Kasumi-1 (cell line): ENCODE measurements at places on chromosomes 3 and 15.

DNA sequence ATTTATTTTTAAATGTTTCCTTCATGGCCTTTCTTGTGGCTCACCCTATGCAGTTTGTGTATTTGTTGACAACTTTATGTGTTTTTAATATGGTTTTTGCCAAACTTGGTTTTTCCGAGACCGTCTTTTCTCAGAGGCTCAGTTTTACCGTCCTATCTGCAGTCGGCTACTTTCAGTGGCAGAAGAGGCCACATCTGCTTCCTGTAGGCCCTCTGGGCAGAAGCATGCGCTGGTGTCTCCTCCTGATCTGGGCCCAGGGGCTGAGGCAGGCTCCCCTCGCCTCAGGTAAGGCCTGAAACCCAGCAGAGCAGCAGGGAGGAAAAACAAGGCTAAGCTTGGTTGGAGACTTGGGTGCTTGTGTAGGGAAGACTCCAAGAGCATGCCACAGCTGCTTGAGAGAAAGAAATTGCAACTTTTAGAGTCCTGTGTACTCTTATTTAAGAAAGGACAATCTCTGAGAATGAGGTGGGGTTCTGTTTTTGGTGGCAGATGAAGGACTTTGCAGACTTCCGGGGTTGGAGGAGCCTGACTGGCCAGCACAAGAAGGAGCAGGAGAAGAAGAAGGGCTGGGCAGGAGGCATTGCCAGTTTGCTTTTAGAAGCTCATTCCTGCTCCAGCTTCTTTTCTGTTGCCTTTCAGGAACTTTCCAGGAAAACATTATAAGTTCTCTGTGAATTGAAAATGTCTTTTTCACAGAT is at the start of gene TIGIT:
TIGIT (plus strand) TSS at position 191 of the 698 bp plus-strand sequence; CDS start at position 225, 34 bp downstream.
- DNase-seq = no peak

DNA sequence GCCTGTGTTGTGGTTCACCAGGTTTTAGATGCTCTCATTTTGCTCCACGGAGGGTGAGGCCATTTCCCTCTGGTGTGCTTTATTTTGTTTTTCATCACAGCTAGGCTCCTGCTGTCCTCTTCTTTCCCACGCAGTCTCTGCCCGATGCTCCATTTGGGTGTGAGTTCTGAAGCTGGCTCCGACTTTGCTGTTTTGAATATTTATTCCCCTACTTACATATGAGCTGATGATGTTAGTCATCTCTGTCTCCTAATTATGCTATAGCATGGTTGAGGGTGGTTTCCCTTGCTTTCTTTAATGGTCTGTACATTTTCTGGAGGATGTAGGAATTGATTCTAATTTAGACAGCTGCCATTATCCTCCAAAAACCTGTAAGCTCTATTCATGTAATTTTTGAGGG is 168.1 kb upstream of the MYRIP start:
- DNase-seq = no peak

GRCh38 chr3:169836942-169837275 is 24.2 kb upstream of the LRRC34 start:
- no peak for DNase-seq

DNA sequence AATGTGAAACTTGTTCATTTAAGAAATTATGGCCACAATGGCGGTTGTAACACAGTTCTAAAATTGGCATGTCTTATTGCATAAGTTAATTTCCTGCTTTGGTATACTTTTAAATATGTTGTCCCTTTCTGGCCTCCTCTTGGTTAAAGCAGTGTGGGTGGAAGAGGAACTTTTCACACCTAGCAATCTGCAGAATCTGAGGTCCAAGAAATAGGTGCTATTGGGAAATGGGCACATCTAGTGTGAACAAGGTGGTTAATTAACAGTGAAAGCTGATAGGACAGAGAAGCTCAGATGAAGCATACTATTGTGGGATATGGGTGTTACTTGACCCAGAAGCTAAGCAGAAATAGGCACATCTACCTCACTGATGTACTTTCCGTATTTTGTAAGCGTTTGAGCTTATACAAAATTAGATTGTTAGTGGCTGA is 10.6 kb downstream of the CMC1 start:
- DNase-seq = peak; percentile 23

GRCh38 chr3:102571720-102572384 is 137.0 kb downstream of the ZPLD1 start:
- DNase-seq = no peak

DNA sequence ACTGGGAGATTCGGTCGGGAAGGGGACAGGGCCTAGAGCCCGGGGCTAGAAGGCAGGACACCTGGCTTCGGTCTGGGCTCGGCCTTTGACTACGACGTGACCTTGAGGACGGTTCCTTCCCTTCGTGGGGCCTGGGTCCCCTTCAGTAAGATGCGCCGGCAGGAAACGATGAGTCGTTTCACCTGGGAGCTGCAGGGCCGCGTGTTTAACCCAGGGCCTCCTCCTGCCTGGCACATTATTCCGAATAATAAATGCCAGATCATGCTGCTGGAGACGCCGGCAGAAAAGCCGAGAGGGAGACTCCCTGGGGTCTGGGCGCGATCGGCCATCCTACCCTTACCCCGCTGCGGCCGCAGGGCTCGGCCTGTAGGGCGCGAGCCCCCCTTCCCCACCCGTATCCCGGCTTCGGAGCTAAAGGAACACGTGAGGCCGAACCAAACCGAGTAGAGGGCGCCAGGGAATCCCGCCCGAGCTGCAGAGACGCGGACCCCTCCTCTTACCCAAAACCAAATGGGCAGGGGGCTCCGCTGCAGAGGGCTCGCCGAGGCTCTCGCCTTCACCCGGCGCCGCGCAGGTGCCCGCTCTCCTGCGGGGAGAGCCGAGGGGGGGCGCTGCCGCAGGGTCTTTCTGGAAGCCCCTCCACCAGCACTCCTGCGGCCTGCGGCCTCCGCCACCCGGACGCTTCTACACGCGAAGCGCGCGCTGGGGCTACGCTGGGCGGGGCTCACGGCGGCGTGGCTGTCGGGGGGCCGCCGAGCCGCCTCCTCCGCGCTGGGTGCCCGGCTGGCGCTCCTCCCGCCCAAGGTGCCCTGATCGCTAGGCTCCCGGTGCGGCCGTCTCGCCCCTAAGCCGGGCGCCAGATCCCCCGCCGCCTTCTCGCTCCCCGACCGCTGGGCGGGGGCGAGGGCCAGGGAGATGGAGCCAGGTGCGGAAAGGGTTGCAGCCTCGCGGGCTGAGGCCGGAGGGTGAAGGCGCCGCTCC is at the start of gene BDH1:
BDH1 (minus strand) TSS at position 688 of the 981 bp plus-strand sequence. CDS start 9,525 bp downstream, outside the sequence.
- DNase-seq = peak; percentile 54

DNA sequence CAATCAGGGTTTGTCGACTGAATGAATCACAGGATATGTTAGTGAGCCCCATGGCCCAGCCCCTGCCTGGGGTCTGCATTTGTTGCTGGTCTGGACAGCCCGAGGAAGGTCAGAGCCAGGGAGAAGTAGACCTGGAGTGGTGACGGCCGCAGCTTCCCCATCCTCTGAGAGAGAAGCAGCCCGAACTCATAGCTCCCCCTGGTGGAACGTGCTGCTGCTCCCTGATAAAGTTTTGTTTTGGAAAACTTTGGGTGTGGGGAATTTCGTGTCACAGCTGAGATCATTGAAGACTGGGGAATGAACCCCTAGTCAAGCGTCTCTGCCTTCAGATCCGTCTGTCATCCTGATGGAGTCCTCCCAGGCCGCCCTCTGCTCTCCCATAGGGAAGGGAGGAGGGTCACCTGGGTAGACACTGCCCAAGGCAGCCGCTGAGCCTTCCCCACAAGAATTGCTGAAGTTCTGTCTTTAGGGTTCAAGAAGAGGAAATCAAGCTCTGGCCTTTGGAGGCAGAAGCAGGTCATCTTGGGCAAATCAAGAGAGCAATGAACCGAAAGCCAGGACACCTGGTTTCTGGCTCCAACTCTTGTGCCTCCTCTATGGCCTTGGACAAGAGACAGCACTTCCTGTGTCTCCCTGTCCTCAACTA is 60.5 kb downstream of the GLDN start:
- peak; percentile 45 for DNase-seq

- no peak for DNase-seq
Observed at GRCh38 chr15:98727115-98728040, 79.0 kb downstream of the IGF1R start.

DNA sequence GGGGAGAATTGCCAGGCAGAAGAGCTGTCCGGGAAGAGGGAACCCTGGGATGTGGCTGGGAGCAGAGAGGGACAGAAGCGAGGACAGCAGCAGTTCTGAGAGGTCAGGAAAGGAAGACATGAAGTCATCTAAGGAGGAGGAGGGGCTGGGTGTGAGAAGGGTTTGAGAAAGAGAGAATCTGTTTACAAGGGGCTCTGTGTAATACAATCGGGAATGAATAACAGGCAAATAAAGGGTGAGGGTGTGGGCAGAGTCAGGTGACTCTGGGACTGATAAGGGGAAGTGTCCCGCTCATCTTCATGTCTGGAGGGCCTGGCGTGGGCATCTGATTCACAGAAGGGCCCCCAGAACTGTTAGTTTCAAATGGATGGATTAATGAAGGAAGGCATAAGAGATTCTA is 191.3 kb downstream of the XXYLT1 start:
- DNase-seq = no peak

DNA sequence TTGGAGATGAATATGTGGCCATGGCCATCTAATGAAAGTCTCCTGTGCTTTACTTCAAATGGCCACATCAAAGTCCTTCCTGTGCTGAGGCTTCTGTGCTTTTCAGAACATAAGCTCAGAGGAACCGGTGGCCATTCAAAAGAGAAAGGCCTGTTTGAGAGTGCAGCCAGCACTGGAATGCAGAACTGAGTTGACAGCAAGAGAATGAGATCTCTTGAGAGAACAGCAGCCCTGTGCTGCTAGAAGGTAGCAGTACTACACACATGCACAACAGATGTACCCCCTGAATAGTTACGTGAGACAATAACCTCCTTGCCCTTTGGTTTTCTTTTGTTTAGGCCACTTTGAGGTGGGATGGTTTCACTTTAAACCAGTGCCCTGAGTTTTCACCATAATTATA is 292.5 kb downstream of the PTPRG start:
- no peak for DNase-seq

DNA sequence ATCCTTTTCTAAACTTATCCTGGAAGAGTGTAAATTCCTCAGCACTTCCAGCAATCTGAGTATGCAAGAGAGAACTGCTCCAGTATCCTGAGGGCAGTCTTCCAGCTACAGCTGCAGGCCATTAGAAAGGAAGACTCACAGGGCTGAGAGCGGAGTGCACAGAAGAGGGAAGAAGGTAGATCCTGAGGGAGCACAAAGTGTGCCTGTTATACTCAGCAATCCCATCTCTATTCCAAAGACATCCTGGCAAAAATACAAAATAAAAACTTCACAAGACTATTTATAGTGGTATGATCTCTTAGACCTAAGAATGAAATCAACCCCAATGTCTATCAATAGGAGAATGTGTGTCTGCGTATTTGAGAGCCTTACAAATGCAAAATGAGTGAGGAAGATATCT is 292.0 kb downstream of the ZIC1 start:
- DNase-seq = no peak

DNA sequence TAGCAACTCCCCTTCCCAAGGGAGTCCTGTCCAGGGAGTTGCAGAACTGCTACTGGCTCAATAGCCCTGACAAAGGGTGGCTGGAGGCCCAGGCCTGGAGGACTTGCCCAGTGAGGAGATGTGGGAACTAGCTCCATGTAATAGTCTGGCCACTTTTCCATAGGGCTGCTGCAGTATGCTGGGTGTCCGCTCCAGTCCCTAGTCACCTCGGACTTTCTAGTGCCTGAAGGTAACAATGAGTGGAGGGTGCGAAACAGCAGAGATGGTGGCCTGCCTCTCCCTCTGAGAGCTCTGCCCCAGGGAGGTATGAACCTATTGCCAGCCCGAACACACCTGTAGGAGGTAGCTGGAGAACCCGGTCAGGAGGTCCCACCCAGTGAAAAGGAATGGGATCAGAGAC is 42.0 kb upstream of the GCSAM start:
- DNase-seq = no peak

DNA sequence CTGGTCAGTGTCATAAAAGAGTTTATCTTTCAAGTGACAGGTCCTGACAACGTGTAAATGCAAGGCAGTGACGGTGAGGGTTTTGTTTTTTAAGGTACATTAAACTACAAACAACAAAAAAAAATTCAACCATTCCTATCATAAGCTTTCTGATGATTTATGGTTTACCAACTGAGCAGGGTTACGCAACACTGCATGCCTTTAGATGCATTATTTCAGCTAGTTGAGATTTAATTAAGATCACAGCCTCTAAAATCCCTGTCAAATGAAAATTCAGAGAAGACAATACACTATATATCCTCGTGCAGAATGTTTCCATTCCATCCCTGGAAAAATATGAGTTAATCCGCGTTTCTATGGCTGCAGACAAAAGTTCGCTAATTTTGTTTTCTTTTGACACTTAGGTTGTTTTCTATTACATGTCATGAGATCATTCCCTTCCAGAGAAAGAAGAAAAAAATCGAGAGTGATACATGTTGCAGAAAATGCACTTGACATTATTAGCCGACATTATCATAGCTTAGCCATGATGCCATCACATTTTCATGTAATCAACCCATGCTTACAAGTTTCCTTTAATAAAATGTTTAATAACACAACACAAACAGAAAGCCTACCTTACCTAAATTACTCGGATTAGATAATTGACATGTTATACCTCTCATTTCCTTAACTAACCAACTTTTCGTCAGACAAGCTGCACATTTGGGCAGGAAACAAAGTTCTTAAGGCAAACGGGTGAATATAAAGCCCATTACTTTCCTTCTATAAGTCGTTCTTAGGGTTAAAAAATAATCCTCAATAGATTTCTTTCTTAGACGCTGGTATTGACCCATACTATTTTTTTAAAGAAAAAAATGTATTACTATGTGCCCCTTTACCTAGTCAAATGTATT is 521.2 kb downstream of the FOXP1 start:
- no peak for DNase-seq

DNA sequence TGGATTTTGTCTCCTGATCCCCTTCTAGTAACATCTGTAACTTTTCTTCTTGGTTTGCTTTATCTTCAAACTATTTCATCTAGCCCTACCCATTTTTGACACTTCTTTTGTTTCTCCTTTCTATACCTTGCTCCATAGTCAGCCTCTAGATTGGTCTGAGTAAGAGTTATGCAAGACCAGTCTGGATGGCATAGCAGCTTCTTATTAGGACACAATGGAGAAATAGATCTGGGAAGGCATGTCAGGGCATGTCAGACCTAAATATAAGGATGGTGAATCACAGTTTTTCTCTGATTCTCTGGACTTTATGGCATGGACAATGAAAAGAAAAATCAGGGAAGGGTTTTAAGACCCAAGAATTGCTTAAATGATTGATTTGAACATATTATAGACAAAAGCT is 452.5 kb downstream of the RAP2B start:
- DNase-seq = no peak

- DNase-seq = no peak
Observed at GRCh38 chr3:79491029-79491641, 276.7 kb downstream of the ROBO1 start.

DNA sequence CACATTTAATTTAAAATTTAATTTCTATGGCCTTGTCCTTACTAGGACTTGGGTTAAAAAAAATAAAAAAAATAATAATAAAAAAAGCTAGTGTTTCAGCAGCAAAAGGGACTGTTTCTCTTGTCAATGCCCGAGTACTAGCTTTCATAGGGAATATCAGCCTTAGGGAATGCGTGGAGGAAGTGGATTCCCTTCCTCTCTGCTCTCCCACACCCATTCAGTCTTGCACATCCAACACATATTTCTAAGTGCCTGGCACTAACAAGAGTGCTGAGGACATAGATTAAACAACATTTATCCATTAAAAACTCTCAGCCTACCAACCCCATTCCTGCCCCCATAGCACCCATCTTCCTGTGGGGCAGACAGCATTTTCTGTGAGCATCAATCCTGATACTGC is 6.2 kb downstream of the ZNF385D start:
- no peak for DNase-seq

- DNase-seq = no peak
Observed at GRCh38 chr3:65778968-65779367, 259.8 kb downstream of the MAGI1 start.
